ENCODE measurements at places on chromosomes 12 and 14.

- no peak for DNase-seq
Measured at GRCh38 chr12:26401874-26402273, 206.5 kb downstream of the SSPN start.

- DNase-seq, result no peak
Measured at GRCh38 chr12:12294215-12295005, 27.6 kb upstream of the LRP6 start.

DNA sequence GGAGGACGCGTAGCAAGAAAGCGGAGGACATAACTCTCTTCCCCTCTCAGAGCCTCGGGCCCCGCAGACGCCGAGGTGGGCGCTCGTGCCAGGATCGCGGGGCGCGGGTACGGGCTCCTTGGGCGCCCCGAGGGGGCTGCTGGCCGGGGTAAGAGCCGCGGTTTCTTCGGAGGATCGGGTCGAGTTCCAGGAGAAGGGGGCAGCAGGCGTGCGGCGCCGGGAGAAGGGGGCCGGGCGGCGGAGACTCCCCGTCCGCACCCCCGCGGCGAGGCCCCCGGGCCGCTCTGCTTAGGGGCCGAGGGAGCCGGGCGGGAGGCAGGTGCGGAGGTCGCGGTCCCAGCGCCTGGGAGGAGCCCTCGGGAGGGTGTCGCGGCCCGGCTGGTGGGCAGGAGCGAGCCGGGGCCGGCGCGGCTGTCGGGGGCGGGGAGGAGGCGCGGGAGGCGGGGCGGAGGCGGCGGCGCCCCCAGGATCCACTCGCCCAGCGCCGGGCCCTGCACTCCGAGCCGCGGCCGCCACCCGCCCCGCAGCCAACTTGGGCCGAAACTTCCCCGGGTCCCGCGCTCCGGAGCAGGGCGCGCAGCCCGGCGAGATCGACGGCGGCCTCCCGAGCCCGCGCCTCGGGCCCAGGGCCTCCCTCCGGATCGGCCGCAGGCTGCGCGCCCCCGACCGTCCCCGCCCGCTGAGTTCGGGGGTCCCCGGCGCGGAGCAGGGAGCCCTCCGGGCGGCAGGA lies 64.4 kb downstream of the FBXL14 start:
- no peak for DNase-seq

- no peak for DNase-seq
Measured at GRCh38 chr12:21438643-21439042, 1.2 kb downstream of the PYROXD1 start.

DNA sequence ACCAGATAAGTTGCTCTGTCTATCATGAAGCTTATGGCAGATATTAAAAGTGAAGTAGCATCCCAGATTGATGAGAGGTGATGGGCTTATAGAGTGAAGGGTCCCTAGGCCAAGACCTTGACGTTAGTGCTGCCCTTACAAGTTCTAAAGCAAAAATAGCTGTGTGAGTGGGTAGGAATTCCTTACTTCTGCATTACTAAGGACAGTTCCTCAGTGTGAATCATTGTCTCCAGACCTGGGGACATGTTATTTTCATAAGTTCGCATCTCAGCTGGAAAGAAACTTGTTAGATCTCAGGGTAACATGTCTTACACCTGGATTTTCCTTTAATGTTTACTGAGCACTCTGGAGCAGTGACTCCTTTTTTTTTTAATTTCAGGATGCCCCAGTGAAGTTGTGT lies 28.7 kb downstream of the MAPKAPK5 start:
- no peak for DNase-seq

- no peak for DNase-seq
Measured at GRCh38 chr12:29322157-29322556, 58.8 kb downstream of the ERGIC2 start.

GRCh38 chr14:100442036-100442435 lies 118.9 kb downstream of the SLC25A47 start:
- no peak for DNase-seq

DNA sequence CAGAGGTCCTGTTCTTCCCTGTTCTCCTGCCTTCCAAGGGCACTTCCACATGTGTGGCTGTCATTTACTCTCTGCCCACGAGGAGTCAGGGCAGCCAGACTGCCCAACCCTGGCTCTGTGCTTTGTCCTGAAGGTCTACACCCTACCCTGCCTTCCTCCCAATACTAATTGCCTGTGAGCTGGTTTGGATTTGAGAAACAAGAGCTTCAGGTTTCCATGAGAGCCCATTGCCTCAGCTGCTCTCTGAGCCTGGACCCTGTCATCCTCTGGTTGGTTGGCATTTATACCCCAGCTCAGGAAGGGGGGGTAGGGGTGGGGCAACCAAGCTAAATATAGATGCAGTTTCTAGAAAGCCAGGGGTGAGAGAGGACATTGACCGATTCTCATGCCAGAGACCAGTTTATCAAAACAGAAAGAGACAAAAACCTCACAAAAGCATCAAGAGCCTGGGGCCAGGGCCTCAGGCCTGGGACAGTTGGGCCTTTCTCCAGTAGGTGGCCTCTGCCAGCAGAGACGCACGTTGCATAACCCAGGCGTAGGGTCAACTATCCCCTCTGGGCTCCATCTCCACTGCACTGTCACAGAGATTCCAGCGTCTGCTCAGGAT lies 34.5 kb downstream of the VDR start:
- no peak for DNase-seq

All from skeletal muscle cell (primary cell).